ENCODE measurements at places on chromosomes 3 and 15.

GRCh38 chr15:49134683-49135341, 20.6 kb downstream of the COPS2 start:
- DNase-seq, result no peak

DNA sequence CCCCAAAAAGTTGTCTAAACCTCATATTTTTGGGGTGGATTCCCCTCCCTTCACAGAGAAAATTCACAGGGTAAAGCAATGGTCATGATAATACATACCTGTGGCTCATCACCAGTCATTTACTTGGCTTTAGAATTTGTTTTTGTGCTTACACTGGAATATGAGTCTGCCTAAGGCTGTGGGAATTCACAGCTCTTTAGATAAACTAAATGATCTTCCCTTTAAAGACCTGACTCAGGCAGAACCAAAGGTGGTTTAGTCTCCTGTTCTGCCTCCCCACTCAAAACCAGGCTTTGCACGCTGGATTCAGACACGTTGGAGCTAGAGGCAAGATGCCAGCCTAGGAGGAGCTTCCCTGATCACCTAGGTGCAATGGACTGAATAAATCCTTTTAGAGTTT, 40.3 kb upstream of the BNC1 start:
- no peak for DNase-seq

DNA sequence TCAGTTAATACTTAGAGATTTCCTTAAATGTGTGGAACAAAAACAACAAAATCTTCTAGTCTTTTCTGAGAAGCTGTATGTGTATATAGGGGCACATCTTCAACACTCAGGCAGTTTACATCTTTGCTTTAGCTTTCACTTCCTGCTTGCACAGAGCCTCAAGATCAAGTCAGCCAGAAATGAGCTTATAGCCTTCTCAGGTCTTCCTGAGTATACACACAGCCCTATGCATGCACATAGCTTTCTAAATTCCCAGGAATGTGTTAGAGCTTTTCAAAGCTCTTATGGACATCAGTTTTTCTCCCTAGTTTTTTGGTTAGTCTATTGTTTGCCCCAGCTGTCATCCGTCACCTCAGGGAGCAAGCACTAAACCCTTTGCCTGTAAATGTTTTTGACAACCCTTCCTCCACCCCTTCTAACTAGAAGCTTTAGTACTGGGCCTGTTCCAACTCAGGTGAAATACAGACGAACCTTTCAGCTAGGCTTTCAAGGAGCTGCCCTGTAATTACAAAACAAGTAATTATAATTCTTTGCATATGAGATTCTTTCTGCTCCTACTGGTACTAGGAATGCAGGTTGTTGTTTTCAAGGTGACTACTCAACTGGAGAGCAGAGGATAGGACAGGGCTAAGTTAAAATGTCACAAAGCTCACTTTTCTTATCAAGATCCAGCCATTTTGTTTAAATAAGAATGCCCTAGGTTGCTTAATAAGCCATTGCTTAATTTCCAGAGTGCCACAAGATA, 22.6 kb upstream of the MTMR10 start:
- peak; percentile 11 for DNase-seq

GRCh38 chr3:12142476-12142875, 16.2 kb downstream of the TIMP4 start:
- DNase-seq, result no peak

DNA sequence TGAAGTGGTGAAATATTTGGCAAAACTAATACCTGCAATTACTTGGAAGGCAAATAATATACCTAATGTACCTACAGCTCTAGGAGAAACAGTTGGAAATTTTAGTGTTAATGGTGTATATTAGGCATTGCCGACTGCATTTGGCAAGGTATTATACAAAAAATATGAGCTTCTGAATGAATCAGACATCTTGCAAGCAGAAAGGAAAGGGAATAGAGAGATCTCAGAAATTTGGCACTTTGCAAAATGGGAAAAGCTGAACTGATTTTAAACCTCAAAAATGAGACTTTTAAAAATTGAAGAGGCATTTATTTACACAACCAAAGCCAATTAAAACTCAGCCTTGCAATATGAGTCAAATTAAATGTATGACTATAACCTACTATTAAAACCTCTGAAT, 40.2 kb upstream of the C15orf61 start:
- DNase-seq, result no peak

GRCh38 chr3:141441381-141442364, 45.2 kb upstream of the RASA2 start:
- DNase-seq, result peak; percentile 82

GRCh38 chr3:58066842-58067241, 58.6 kb downstream of the FLNB start:
- no peak for DNase-seq

DNA sequence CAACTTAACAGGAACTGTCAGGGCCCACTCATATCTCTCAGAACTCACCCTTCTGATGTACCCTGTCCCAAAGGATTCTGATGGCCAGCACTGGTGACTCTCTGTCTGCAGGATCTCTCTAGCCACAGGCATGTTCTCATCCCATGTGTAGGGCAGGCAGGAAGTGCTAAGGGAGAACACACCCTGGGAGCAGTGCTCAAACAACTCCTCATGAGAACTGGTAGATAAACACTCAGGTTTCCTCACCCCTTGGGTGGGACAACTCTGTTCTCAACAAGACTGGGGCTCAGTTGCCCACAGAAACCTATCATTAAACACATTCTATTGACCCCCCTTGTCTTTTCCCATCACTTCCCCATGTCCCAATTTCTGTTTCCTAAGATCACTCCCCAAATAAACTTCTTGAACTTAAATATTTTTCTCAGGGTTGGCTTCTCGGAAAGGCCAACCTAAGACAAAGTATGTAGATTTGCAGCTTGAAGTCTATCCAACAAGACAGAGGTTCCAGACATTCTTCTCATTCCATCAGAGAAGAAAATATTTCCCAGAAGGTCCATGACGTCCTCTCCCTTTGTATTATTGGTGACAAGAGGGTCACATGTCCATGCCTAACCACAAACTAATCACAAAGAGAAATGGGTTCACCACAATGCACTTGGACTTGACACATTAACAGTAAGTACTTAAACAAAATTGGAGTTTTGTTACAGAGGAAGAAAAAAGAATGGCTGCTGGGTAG, 276.6 kb upstream of the GADL1 start:
- DNase-seq, result no peak

- DNase-seq, result no peak
Observed at GRCh38 chr3:73664389-73664788, 39.6 kb upstream of the PDZRN3 start.

DNA sequence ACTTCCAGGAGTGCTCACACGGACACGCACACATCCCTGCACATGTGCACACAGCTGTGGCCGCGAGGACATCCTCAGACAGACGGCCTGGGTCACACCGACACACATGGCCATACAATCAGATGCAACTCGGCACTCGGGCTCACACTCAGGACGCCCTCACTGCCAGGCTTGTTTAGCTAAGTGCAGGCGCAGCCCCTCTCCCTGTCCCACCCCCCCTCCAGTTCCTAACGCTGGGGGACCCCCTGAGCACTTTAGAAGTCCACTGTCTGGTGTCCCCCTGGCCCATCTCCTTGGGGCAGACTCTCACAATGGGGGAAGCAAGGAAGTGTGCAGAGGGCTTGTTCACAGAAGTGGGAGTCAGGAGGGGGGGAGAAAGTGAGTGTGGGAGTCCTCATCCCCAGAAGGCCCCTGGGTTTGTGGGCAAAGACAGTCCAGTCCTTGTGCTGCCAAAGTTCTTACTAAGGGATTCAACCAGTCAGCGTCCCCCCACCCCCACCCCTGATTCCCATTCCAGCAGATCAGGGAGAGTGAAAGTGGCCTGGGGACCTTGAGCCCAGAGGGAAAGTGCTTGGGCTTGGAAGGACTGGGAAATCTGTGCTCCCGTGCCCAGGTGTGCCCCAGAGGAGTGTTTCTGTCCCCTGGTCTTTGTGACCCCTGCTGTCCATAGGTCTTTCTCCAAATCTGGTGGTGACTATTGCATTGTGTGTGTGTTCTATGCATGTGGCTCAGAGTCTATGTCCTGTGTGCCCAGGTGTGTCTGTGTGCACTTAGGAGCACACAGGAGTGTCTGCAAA, 767 bp upstream of the GATA2 start:
- no peak for DNase-seq

- no peak for DNase-seq
Observed at GRCh38 chr15:48579945-48580671, 65.4 kb downstream of the FBN1 start.

DNA sequence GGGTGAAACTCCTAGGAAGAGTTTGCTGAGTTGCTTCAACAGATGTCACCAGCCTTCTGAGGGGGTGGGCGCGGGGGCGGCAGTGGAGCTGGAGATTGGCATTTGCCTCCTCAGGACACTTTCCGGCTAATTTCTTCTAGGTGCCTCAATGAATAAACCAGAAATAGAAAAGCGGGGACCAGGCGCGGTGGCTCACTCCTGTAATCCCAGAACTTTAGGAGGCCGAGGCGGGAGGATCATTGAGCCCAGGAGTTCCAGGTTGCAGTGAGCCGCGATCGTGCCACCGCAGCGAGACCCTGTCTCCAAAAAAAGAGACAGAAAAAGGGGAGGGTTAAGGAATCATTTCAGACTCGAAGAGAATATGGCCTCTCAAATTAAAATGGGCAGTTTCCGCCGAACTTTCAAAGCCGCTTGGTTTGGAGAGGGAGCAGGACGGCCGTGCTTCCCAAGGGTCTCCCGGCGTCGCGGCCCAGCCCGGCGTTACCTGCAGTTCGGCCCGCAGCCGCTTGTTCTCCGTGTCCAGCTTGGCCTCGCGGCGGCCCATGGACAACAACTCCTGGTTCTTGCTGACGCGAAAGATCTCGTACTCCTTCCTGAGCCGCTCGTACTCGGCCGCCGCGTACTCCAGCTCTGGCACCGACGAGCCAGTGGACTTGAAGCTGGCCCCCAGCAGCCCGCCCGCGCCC, 587 bp downstream of the NPHP3 start:
- peak; percentile 82 for DNase-seq

DNA sequence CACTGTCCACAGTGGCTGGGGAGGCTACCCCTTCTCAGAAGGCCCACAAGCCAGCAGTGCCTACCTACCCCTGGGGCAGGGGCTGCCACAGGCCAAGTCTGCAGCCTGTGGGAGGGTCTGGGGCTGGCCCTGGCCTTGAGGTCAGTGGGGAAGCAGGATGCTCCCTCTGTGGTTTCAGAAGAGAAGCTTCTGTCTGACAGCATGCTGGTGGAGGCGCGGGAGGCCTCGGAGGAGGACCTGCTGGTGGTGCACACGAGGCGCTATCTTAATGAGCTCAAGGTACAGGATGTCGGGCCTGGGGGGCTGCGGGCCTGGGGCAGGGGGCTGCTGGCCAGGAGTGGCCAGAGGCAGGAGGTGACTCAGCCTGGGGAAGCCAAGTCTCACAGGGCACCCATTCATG, 3.2 kb downstream of the HDAC11 start:
- no peak for DNase-seq

- no peak for DNase-seq
Observed at GRCh38 chr3:65837604-65838003, 201.1 kb downstream of the MAGI1 start.

DNA sequence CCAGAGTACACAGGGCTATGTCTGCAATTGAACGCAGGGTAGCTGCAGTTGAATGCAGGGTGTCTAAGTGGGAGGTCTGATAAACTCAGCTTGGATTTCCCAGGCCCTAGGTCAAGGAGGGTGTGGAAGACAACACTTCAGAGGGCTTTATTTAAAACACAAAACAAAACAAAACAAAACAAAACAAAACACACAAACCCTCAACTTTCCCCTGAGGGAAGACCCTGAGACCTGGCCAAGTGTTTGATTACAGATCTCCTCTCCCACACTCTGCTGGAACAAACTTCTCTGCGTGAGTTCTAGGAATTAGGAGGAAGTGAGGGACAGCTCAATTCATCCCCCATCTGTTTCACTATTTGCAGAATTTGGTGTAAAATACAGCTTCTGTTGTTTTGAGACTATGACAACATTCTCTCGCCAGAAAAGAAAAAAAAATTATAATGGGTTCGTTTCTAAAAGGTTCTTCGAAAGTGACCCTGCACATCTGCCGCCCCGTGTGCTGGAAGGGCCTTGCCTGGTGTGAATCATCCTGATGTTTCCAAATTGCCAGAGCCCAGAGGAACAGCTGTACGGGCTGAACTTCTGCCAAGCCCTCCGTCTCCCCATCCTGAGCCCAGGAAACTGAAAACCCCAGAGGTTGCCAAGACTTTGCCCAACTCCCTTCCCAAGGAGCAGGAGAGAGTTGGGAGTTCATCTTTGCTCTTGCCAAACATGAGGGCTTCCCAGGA, 73.3 kb upstream of the RAD18 start:
- no peak for DNase-seq

GRCh38 chr3:168416446-168416845, 320.7 kb upstream of the GOLIM4 start:
- DNase-seq, result no peak

DNA sequence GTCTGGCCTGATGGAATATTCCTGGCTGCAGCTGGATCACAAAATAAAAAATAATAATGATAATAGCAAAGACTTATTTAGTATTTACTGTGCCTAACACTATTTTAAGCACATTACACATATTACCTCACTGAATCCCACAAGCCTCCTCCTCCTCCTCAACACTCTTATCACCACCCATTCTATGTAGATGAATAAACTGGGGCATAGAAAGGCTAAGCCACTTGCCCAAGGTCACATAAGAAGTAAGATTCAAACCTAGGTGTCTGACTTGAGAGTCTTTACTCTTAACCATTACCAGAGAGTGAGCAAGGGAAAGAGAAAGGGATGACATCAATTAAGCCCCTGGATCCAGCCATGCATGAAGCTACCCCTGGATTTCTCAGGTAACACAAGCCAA, 493.1 kb downstream of the SHQ1 start:
- DNase-seq, result no peak

- DNase-seq, result peak; percentile 85
Observed at GRCh38 chr3:20340324-20340928, 154.4 kb upstream of the SGO1 start.

GRCh38 chr15:33424025-33424424, 113.3 kb downstream of the RYR3 start:
- DNase-seq, result no peak

DNA sequence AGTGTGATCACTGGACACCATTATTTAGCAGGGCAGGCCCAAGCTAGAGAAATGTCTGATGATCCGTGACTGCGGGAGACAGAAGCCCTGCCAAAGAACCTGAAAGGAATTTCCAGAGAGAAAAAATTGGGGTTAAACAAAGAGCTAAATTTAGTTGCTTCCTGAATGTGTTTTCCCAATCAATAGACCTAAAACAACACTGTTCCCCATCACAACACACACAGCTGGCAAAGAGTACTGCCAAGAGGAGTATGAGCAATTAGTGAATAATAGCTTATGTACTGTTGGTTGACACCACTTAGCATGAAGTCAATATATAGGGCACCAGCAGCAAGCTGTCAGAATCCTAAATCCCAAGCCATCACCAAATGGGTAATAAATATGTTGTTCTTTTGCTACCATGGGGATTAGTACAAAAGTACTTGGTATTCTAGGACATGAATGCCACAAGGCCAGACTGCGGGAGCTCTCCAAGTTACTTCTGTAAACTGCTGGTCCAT, 35.7 kb downstream of the CLK3 start:
- DNase-seq, result no peak

DNA sequence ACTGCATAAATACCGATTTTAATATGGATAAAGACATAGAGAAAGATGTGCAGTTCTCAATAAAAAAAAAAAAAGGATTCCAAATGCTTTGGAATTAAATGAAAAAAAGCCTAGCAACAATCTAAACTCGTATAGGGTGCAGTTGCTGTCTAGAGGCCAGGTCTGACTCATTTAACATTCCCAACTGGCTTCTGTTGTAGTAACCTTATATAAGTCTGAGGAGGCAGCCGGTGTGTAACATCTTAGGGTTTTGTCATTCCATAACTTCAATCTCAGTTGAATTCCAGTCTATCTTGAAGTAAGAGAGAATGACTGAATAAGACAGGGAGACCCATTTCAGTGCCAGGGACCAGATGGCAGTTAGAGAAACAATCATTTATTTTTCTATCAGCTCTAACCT, 6.5 kb downstream of the PDCD10 start:
- no peak for DNase-seq

Data from GM23338 (cell line).